WTC11 (cell line): ENCODE measurements at places on chromosomes 16 and 17. TPM values are rescaled to one million over a fixed set of nuclear protein-coding genes. Genes with fewer than 3 reads are reported as not detected.

- no peaks in the 10 kb centered on the region for H3K36me3 ChIP-seq
- H3K4me3 ChIP-seq, result no peak overlapping the region
- peaks cover 72% of the 10 kb centered on the region for H3K4me1 ChIP-seq
- DNase-seq, result no peak
- peak overlapping the region; percentile 63 for H3K27ac ChIP-seq
- H3K27me3 ChIP-seq, result no peaks in the 10 kb centered on the region
Observed at GRCh38 chr16:51538707-51539498, 387.8 kb upstream of the SALL1 start.

DNA sequence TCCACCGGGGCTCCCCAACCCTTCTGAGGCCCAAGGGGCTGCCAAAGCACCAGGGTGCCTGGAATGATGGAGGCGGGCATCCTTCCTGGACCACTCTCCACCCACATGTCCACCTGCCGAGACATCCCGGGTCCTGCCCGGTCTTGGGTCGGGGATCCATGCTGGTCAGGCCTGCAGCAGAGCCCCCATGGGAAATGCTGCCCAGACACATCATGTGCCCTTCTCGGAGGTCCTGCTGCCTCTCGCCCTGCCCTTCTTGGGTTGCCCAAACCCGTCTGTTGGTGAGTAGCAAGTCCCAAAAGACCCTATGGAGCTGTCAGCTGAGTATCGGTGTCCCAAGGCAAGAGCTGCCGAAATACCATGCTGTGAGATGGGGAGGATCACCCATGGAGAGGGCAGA, 14.8 kb upstream of the GAA start:
- no peaks in the 10 kb centered on the region for H3K4me1 ChIP-seq
- DNase-seq, result no peak
- no peak overlapping the region for H3K27ac ChIP-seq
- no peaks in the 10 kb centered on the region for H3K27me3 ChIP-seq
- H3K36me3 ChIP-seq, result no peaks in the 10 kb centered on the region

GRCh38 chr16:51988977-51989376, 558.0 kb downstream of the TOX3 start:
- H3K4me3 ChIP-seq, result no peak overlapping the region
- no peaks in the 10 kb centered on the region for H3K36me3 ChIP-seq
- no peaks in the 10 kb centered on the region for H3K4me1 ChIP-seq
- no peaks in the 10 kb centered on the region for H3K27me3 ChIP-seq
- DNase-seq, result no peak

The SLC13A2 gene
- total RNA-seq, result not detected in 3 replicates

The TNK1 gene
- total RNA-seq, result 9.3 to 11.8 TPM (median 10.7 TPM) in 3 replicates
